ENCODE measurements at places on chromosomes 3 and 15. TPM values are rescaled to one million over a fixed set of nuclear protein-coding genes. Genes with fewer than 3 reads are reported as not detected.

- no peak for ATAC-seq
Observed at GRCh38 chr3:13400114-13400673, 19.9 kb downstream of the NUP210 start.

GRCh38 chr3:24521420-24522145, 26.9 kb upstream of the THRB start:
- peak; percentile 85 for ATAC-seq

Gene C3orf85
- not detected for total RNA-seq

Gene TMIE
- total RNA-seq = 0.25 TPM

Gene BCHE
- total RNA-seq = 38.6 TPM

Gene PRR20G
- total RNA-seq = 0.62 TPM

Gene EPHB1
- total RNA-seq = 0.31 TPM

Gene IL5RA
- total RNA-seq = 1.6 TPM

- ATAC-seq = no peak
Observed at GRCh38 chr3:152127058-152127457, 141.7 kb upstream of the MBNL1 start.

Gene ADGRG7
- total RNA-seq = not detected

DNA sequence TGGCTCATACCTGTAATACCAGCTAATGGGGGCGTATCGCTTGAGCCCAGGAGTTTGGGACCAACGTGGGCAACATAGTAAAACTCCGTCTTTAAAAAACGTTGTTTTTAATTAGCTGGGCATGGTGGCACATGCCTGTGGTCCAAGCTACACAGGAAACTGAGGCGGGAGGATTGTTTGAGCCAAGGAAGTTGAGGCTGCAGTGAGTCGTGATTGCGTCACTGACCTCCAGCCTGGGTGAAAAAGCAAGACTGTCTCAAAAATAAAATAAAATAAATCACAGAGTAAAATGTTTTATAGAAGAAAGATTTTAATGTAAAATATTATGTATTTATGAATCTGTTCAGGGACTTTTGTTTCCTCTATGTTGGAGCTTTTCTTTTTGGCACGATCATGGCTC, 15.3 kb upstream of the STRIT1 start:
- no peak for ATAC-seq

GRCh38 chr3:145197051-145197820, 963.7 kb downstream of the PLOD2 start:
- ATAC-seq = no peak
